Adrenal gland (tissue), 19 donors: ENCODE measurements at places on chromosomes 13 and 19.

DNA sequence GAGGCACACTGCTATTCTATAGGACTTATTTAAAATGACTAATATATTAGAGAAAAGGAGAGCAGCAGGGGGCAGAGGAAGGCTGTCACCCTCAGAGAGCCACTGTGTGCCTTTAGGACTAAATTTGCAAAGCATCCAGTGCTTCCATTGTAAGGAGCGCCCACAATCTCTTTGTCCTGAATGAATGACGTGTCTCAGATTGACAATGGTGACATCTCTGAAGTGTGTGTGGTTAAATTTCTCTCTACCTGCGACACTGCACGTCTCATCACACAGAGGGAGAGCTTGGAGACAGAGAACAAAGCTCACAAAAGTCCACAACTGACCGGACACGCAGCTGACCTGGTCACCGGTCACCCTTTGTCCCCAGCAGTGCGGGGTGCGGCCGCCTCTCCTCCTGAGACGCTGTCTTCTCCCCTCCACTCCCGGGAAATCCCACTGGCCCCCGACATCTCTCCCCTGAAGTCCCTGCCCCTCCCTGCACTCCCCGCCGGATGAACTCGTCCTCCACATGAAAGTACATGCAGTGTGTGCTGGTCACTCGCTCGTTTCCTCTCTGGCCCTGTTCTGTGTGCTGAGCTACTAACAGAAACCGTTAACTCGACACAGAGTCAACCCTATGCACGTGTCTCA lies 107.2 kb downstream of the RAB20 start:
- DNase-seq: no peak

- no peak for DNase-seq
Observed at GRCh38 chr13:78129823-78130222, 211.2 kb upstream of the EDNRB start.

- DNase-seq: no peak
Observed at GRCh38 chr19:41377977-41378709, 1.8 kb downstream of the TMEM91 start.

- no peak for DNase-seq
Observed at GRCh38 chr13:37067874-37068273, 8.4 kb upstream of the SUPT20H start.

DNA sequence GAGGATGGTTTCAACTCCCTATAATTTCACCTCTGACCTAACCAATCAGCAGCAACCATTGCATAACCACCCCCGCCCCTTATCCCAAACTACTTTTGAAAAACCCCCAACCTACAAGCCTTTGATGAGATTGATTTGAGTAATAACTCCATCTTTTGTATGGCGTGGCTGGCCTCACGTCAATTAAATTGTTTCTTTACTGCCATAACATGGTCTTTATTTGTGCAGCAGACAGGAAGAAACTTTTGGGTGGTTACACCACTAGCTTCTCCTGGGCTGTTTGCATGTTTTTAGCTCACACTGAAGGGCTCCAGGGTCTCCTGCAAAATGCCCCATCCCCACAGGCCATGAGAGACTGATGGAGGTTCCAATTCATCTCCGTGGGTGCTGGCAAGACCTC lies 34.0 kb upstream of the PEG3 start:
- no peak for DNase-seq

DNA sequence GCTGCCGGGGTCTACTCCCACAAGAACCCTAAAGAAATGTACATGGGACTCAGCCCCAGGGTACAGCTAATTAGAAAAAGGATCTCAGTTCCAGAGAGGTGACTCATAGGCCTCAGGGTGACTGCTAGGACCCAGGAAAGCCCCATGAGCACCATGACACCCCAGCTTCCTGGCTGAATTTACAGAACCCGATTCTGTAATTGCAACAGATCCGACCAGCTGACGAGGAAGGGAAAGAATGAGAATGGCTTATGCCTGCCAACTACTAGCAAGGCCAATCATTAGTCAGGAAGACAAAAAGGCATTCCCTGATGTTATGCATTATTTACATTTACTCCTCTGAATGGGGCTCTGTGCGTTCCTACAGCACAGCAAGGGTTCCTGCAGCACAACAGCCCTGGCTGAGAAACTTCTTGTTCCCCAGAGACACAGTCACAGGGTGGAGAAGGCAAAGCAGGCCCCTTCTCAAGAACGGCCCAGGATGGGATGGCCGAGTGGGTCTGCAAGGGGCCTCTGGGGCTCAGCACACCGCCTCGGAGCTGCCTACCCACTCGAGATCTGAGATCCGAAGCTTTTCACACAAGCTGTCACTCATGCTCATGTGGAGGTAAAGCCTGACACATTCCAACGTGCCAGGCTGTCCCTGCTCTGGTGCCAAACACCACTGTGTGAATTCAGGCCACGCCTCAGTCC lies 27.2 kb downstream of the PBX4 start:
- DNase-seq: peak; percentile 19

- DNase-seq: no peak
Observed at GRCh38 chr13:49791315-49791710, 1.2 kb downstream of the KPNA3 start.

DNA sequence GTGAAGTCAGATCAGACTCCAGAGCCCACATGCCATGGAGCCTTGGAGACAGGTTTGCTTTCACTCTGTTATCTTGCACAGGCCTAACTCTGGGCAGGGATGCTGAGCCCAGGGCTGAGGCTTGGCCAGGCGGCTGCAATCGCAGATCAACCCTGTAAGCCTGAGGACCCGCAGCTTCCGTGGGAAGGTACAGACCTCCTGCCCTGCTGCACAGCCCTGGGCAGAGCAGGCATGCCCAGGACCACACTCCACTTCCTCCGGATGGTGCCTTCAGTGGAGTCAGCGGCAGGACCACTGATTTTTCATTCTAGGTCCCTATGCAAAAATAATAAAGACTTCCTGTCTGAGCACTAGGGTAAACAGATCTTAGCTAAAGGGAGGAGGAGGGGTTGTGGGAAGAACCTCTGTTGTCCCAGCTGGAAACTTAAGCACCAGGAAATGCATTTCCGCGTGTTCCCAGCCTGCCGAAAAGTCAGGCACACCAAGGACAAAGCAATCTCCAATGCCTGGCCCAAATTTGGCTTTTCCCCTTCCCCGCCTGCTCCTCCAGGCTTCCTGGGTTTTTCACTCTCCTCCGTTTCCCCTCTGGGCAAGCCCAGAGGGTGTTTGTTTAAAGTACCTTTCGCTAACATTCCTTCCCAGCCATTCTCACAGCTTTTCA lies 87.3 kb downstream of the KCTD15 start:
- peak; percentile 20 for DNase-seq

- no peak for DNase-seq
Observed at GRCh38 chr19:57686727-57687126, 5.0 kb downstream of the ZNF551 start.

GRCh38 chr19:3975637-3976087 lies 4.8 kb upstream of the DAPK3 start:
- DNase-seq: no peak

GRCh38 chr13:46953331-46953730 lies 56.5 kb upstream of the HTR2A start:
- no peak for DNase-seq

GRCh38 chr13:52862358-52863206 lies 14.1 kb upstream of the PCDH8 start:
- peak; percentile 13 for DNase-seq

DNA sequence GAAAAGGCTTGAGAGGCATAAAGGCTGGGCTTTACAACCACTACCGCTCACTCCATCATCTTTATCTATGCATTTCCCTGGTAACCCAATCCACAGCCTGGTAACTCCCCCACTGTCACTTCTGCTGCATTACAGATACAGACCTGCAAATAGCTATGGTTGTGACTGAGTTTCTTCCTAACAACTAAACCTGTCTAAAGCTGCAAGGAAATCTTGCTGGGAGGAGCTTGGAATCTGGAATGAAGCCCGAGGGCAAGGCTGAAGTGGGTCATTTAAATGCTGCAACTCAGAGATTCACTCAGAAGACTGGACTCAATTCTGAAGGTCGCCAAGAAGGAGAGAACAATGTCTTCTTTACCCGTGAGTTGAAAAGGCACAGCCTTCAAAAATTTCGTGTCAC lies at the start of gene LGALS13:
LGALS13 (plus strand) TSS at position 301 of the 400 bp plus-strand sequence; CDS start at position 346, 45 bp downstream.
- no peak for DNase-seq

DNA sequence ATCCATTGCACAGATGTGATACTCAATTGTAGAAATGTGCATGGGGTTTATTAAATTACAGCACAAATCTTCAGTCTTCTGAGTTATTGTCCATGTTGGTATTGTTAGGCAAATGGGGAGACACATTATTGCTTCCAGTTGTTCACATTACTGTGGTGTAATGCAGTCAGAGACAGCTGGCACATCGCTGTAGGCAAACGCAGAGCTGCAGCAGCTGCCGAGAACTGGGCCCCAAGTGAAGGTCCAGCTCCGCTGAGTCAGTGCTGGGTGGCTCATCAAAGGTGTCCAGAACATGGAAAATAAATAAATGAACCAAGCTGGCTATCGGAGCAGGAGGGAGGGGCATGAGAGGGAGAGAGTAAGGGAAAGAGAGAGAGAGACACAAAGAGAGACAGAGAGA lies 299.1 kb upstream of the OBI1 start:
- no peak for DNase-seq

GRCh38 chr19:622666-623065 lies 10.7 kb downstream of the POLRMT start:
- DNase-seq: no peak

DNA sequence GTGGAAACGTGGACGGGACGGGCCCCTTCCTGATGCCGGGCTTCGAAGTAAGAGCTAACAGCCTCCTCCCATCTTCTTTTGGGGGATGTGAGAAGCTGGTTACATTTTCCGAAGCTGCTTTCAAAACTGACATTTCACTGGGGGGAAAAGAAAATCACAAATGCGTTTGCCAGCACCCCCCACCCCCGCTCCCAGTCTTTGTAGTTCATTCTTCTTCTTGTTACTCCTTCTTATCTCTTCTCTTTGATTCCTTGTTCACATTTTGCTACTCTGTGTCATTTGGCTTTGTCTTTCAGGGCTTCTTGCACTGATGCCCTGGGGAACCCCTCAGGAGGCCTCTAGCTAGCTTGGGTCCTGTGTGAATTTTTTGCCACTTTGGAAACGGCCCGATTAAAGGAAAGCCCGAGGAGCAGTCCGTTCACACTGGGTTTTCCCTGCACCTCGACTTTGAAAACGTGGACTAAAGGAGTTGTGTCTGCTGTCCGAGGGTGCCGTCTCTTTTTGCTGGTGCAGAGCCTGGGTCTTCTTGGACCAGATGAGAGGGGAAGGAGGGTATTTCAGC lies 1.3 kb downstream of the CARM1 start:
- no peak for DNase-seq

- no peak for DNase-seq
Observed at GRCh38 chr13:25132751-25133390, 36.9 kb downstream of the PABPC3 start.
